ENCODE measurements at places on chromosomes 4 and X.

GRCh38 chr4:829761-830600 is 4.1 kb upstream of the CPLX1 start:
- no peak for DNase-seq

- no peak for DNase-seq
Observed at GRCh38 chr4:102563000-102563399, 61.8 kb downstream of the NFKB1 start.

DNA sequence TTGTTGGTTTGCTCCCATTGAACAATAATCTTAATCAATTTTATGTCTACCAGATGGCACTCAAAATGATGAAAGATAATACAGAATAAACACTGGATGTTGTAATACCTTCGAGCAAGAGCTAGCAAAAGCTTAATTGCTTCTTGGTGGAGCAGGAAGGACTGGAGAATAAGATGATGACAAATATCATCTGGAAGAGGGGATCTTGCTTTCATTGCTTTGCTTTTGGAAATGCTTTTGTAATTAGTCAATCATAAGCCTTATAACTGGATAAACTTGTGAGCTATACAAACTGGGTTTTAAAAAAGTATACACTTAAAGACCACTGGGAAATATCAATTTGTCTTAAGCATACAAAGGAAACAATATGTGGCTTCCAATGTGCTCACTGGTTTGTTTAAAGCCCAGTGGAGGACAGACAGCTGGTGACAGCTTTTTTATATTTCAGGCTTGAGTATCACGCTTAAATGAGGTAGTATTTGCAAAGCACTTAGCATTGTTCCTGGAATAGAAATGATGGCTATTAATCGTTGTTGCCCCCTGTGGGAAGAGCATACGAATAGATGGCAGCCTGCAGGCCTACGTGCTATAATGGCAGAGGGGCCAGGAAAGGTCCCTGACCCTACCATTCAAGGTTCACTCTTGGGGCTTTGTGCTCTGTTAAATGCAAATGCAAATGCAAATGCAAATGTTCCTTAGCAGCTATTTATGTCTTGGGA is 61.2 kb downstream of the TMEM150C start:
- no peak for DNase-seq

DNA sequence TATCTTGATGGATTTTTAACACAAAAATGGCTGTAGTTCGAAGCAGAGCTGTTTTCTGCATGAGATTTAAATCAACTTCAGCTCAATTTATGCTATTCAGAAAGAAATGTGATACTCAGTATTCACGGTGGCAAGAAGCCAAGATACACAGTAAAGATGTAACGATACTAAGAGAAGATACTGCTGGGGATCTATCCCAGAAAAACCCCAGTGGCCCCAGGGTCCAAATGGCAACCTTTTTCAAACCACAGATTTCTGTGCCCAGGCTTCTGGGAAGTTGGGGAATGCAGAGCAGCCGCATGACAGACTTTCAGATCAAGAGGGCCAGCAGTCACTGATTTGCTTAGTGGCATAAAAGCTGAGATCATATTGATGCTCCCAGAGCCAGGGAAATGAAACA is 353.9 kb downstream of the AFF2 start:
- no peak for DNase-seq

DNA sequence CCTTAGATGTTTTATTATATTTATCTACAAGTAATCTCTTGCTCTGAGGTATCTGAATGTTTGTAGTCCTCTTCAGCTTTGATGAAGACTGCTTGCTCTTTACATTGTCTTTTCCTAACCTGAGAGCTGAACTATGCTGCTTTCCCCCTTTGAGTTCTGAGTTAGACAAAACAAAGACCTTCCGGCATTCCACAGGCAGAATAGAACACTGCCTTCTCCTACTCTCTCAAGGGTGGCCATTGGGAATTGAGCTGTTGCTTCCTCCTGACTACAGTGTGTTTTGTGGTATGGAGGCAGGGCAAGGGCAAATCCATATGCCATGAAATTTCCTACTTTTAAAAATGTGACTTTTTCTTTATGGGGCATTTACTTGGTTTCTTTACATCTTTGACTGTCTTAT is 841.0 kb downstream of the FAM133A start:
- DNase-seq = no peak

- DNase-seq = no peak
Observed at GRCh38 chr4:16253127-16253960, 27.1 kb upstream of the TAPT1 start.

GRCh38 chr4:153780876-153781275 is 8.0 kb downstream of the SFRP2 start:
- DNase-seq = no peak

- no peak for DNase-seq
Observed at GRCh38 chr4:128283071-128283470, 4.5 kb downstream of the PGRMC2 start.

GRCh38 chr4:126583509-126583908 is 1049.2 kb upstream of the INTU start:
- DNase-seq = no peak

- no peak for DNase-seq
Observed at GRCh38 chr4:6324999-6325787, 55.5 kb downstream of the WFS1 start.

DNA sequence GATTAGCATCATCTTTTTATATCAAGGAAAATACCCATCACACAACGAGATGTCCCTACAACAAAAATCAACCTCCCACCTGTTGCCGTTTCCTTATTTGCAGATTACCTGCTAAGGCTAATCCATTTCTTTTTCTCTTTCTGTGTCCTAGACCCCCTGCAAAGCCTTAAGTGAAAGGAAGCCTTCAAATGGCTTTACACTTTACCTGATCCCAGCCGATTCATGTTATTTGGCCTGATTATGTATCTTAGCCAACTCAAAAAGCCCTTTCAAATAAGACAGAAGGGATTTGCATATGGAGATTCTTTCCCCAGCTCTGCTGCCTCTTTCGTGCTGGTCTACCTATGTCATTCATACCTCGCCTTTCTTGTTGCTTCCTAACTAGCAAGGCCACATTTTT is 14.4 kb downstream of the ABCG2 start:
- no peak for DNase-seq

- DNase-seq = no peak
Observed at GRCh38 chrX:55336176-55336575, 71.5 kb upstream of the PAGE3 start.

DNA sequence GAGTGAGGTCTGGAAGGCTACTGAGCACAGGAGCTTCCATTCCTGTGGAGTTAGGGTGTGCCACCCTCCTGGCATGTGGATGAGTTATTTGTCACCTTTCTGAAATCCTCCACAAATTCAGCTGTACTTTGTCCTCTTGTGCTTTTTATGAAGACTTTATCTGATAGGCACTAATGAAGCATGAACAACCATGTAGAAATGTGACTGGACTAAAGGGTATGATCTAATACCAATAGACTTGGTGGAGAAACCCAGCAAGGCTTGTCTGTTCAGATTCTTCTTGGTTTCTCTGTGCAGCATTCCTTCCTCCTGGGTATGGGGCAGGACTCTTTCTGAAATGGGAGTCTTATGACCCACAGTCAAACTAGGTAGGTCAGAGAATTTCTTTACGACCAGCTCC is 9.6 kb downstream of the NBDY start:
- DNase-seq = no peak

GRCh38 chr4:176671532-176671931 is 121.2 kb downstream of the VEGFC start:
- DNase-seq = no peak

DNA sequence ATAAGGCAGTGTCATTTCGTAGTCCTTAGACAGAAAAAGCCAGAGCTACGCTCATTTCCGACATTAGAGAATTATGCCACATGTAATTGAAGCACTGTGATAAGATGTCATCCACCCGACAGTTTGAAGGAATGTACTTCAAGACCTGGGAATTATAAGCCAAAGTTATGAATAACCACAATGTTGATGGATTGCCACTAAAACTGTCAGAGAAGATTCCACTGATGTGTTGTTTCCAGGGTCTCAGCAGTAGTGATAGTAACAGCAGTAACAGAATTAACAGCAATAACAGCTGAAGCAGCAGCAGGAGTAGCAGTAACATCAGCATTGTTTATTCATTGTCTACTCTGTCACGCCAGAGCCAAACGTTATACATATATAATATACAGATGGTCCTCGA is 24.7 kb downstream of the RAB33A start:
- DNase-seq = no peak

- DNase-seq = no peak
Observed at GRCh38 chrX:38233891-38234667, 13.4 kb upstream of the SRPX start.

GRCh38 chrX:29470030-29470429 is 745.3 kb upstream of the MAGEB2 start:
- DNase-seq = no peak

GRCh38 chr4:98166025-98166730 is 22.9 kb upstream of the STPG2 start:
- DNase-seq = no peak

- DNase-seq = no peak
Observed at GRCh38 chrX:42804524-42804923, 26.6 kb upstream of the PPP1R2C start.

- no peak for DNase-seq
Observed at GRCh38 chrX:126167560-126167959, 1.5 kb upstream of the DCAF12L2 start.

GRCh38 chr4:31598639-31599038 is 878.5 kb downstream of the PCDH7 start:
- DNase-seq = no peak

GRCh38 chr4:53132132-53132891 is 233.5 kb downstream of the SCFD2 start:
- no peak for DNase-seq

DNA sequence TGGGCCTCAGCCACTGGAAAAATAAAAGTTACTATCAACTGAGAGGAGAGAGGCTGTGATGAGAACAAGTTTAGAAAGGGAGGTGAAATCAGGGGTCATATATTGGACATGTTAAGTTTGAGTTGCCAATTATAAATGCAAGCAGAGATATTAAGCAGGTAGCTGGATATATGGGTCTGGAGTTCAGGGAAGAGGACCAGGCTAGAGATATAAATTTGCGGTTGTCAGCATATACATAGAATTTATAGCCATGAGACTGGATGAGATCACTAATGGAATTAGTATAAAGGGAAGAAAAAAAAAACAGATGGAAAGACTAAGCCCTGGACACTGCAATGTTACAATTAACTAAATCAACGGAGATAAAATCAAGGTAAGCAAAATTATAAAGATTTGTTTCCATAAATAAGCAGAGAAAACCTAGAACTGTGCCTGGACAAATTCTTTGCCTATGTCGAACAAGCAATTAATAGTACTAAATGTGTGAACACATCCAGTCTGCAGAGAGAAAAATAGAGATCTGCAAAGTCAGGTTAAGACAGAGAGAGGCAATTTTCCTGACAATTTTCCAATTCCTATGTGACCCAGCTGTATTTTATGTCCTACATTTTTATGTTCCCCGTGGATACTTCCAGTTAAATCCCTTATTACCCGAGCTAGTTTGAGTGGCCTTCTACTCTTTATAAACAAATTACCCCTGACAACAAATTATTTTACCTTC is 265.4 kb downstream of the GASK1B start:
- no peak for DNase-seq

GRCh38 chr4:86048426-86048825 is 311.4 kb downstream of the MAPK10 start:
- no peak for DNase-seq

Data from stimulated activated CD8-positive, alpha-beta memory T cell treated with anti-CD3 and anti-CD28 coated beads, Interleukin-15, amount 100 ng/mL, for 1 hour (primary cell).